Left lung (tissue), 14 donors: ENCODE measurements at places on chromosomes 4 and X. TPM values are rescaled to one million over a fixed set of nuclear protein-coding genes. Genes with fewer than 3 reads are reported as not detected.

DNA sequence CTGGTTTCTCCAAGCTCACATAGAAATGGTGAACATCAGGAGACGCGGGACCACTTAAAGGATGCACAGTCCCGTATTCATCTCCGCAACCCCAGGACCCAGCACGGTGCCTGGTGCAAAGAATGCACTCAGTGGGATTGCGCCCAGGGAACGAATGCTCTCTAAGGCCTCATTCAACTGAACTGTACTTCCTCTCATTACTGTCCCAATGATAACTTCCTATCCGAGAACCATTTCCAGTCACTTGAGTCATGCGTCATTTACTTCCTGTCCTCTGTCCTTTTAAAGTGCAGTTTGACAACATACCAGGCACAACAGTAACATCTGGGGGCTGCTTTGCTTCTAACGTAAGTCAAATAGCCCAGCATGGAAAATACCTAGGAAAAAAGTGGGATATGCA is 75.7 kb downstream of the RBM47 start:
- H3K27me3 ChIP-seq = no peaks in the 10 kb centered on the region
- peak overlapping the region; percentile 50 for H3K27ac ChIP-seq
- DNase-seq = no peak
- no peaks in the 10 kb centered on the region for H3K4me1 ChIP-seq
- no peak overlapping the region for H3K4me3 ChIP-seq

DNA sequence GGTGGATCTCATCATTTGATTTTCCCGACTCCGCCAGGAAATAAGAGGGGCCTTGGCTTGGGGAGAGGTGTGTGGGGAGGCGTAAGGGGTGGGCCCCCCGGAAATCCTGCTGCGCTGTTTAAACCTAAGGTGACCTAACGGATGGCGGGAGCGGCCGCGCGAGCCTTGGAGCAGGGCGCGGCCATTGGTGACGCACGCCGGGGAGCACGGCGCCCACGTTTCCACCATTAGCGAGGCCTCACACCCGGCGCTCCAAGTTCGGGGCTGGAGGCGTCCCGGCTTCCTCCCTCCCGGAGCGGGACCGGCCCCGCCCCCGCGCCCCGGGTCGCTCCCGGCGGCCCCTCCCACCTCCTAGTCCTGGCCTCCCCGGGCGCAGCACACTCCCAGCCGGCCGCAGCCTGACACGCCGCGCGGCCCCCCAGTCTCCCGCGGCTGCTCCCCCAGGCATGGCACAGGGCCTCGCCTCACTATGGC is at the start of gene SMS:
Gene SMS (plus strand): TSS at position 354 of the 474 bp plus-strand sequence. CDS start 116 bp downstream, at position 470.
- no peaks in the 10 kb centered on the region for H3K27me3 ChIP-seq
- peak within 1 kb of the TSS; percentile 70 for H3K27ac ChIP-seq
- DNase-seq = no peak
- peak within 1 kb of the TSS; percentile 53 for H3K4me3 ChIP-seq

The PNMA6F gene
- not detected for total RNA-seq

DNA sequence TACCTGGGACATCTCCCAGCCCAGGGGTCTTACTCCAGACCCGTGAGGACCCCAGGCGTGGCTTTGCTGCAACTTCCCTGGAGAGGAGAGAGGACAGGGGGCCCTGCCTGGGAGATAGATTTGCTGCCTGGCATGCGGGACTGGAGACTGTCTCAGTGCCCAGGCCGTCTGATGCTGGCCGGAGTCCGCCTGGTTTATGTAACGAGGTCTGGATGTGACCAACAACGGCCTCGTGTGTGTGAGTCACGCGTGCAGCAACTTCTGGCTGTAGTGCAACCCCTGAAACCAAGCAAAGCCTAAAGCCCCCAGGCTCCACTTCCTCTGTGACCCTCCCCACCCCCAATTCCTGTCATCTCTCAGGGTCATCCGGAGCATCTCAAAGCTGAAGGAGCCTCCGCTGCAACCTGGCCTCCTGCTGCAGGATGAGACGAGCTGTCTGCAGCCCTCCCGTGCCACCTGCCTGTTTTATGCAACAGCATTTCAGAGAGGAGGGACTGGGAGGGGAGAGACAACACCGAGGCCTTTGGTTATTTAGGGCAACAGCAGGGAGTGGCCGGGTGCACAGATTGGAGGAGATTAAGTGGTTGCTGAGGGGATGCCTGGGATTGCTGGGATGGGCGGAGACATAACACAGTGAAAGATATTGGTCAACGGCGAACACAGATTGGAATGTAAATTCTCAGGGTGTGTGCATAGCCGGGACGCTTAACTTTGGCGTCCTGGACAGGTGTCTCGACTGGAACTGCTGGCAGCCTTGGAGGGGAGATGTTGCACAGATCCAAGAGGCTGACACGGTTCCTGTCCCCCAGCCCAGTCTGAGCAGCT is 16.0 kb downstream of the XG start:
- H3K4me3 ChIP-seq = no peak overlapping the region
- no peaks in the 10 kb centered on the region for H3K4me1 ChIP-seq
- H3K27me3 ChIP-seq = no peaks in the 10 kb centered on the region
- H3K27ac ChIP-seq = no peak overlapping the region
- H3K36me3 ChIP-seq = no peaks in the 10 kb centered on the region
- peak; percentile 59 for DNase-seq

GRCh38 chr4:55903577-55903976 is 45.2 kb upstream of the CEP135 start:
- H3K27me3 ChIP-seq = no peaks in the 10 kb centered on the region
- DNase-seq = no peak
- no peak overlapping the region for H3K27ac ChIP-seq

The NKRF gene
- 8.8 TPM for total RNA-seq

GRCh38 chr4:81471588-81472280 is at the start of gene RASGEF1B:
Gene RASGEF1B, minus strand, starts transcription at chr4:81471907. Its CDS starts 12,399 bp downstream, at chr4:81459508.
- peak within 1 kb of the TSS; percentile 95 for H3K4me3 ChIP-seq
- no peaks in the 10 kb centered on the region for H3K36me3 ChIP-seq
- peak; percentile 92 for DNase-seq
- peaks cover 18% of the 10 kb centered on the region for H3K27me3 ChIP-seq

DNA sequence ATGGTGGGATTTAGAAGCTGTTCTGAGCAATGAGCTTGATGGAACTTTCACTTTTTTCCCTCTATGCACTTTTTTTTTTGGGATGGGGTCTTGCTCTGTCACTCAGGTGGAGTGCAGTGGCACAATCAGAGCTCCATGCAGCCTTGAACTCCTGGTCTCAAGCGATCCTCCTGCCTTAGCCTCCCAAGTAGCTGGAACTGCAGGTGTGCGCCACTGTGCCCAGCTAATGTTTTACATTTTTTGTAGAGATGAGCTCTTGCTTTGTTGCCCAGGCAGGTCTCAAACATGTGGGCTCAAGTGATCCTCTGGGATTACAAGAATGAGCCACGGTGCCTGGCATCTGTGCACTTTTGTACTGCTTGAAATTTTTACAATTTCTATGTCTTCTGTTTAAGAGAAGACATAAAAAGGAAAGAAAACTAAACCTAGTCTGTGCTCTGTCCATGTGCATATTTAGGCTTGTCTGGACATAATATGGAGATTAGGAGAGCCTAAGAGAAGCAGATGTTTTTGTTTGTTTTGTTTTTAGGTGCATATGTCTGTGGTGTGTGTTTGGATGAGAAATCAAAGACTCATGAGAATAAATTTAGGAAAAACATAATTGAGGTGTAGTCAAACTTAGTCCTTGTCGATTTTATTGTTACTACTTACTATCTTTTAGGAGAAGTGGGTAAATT is 16.5 kb downstream of the PDLIM5 start:
- no peak overlapping the region for H3K27ac ChIP-seq
- no peaks in the 10 kb centered on the region for H3K27me3 ChIP-seq
- H3K4me1 ChIP-seq = no peaks in the 10 kb centered on the region

DNA sequence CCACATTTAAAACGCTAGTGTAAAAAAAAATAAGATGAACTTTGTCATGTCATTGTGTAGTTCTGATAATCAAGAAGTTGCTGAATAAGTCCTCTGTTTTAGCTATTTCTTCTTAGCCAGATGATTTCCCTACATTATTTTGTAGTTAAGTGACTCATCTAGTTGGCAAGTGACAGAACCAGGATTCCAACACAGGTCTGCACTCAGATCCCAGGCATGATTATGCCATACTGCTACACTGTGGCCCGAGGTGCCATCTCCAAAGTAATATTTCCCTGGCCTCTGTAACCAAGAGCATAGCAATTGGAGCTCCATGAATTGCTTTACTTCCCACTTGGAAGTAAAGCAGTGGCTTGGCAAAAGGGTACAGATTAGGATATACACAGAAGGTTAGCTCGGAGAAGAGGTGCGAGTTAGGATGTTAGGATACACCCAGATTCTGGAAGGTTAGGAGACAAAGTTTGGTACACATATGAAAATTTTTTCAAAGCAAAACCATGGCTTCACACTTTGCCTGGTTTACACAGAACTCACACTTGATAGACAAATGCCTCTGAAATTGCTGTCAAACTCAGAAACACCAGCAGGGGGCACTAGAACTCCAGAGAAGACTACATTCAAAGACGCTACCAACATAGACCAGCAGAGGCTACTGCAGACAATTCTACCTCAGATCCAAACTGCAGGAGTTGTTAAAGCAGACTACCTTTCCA is 41.4 kb downstream of the SRPX2 start:
- peak; percentile 59 for DNase-seq
- H3K4me1 ChIP-seq = no peaks in the 10 kb centered on the region
- no peaks in the 10 kb centered on the region for H3K27me3 ChIP-seq
- no peak overlapping the region for H3K27ac ChIP-seq
- H3K4me3 ChIP-seq = no peak overlapping the region

The H2BW2 gene
- not detected for total RNA-seq

- H3K27me3 ChIP-seq = peaks cover 8% of the 10 kb centered on the region
- no peak overlapping the region for H3K4me3 ChIP-seq
- H3K4me1 ChIP-seq = no peaks in the 10 kb centered on the region
- peak; percentile 64 for DNase-seq
- peaks cover 16% of the 10 kb centered on the region for H3K36me3 ChIP-seq
- no peak overlapping the region for H3K27ac ChIP-seq
These were observed 82.0 kb downstream of the PLS3 start for GRCh38 chrX:115642895-115643530.

GRCh38 chr4:113811359-113811758 is 49.8 kb upstream of the CAMK2D start:
- no peaks in the 10 kb centered on the region for H3K27me3 ChIP-seq
- H3K4me1 ChIP-seq = no peaks in the 10 kb centered on the region
- H3K4me3 ChIP-seq = no peak overlapping the region
- no peaks in the 10 kb centered on the region for H3K36me3 ChIP-seq

DNA sequence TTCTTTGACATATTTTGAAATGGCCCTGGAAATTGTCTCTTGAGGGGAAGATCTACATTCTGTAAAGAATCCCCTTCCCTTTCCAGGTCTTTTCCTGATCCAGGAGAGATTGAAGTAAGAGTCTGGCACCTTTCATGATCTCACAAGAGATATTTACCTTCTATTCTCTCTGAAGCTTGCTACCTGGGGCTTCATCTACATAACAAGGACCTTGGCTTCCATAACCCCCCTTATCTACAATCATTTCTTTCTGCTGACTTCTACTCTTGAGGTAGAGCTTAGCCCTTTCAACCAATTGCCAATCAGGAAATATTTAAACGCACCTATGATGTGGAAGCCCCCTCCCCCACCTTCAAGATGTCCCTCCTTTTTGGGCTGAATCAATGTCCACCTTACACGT is 383.7 kb upstream of the MAGEB18 start:
- DNase-seq = no peak
- H3K27me3 ChIP-seq = no peaks in the 10 kb centered on the region
- no peaks in the 10 kb centered on the region for H3K4me1 ChIP-seq
- H3K36me3 ChIP-seq = no peaks in the 10 kb centered on the region

DNA sequence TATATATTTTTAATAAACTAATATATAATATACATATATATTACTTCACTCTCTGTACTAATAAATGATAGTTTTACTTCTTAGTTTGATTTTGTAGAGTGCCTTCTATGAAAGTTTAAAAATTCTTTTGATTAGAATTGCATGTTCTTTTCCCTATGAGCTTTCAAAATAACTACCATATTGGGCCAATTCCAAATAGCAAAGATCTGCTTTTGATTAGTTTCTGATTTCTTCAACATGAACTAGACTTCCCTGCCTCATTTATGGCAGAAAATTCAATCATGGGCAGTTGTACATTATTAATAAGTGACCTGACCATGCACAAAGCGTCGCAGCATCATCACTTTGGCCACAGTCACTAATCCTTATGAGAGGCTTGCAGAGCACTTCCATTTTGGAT is 48.9 kb upstream of the TEX13A start:
- no peaks in the 10 kb centered on the region for H3K36me3 ChIP-seq
- no peaks in the 10 kb centered on the region for H3K4me1 ChIP-seq
- no peaks in the 10 kb centered on the region for H3K27me3 ChIP-seq
- no peak overlapping the region for H3K4me3 ChIP-seq
- DNase-seq = no peak

The XPNPEP2 gene
- total RNA-seq = 2.6 TPM

The MAN2B2 gene
- 27.3 TPM for total RNA-seq

DNA sequence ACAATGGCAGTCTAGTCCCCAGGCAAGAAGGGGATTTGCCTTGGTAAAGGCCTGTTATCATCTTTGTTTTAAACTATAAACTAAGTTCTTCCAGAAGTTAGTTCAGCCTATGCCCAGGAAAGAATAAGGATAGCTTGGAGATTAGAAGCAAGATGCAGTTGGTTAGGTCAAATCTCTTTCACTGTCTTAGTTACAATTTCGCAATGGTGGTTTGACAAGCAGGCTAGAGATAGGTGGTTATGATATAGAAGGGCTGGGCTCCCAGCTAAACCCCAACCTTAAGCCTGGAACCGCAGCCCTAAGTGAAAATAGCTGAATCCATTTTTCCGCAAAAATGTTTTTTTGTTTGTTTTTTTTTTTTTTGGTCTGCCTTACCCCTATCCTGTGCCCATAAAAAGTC is 41.8 kb upstream of the NEIL3 start:
- H3K4me1 ChIP-seq = no peaks in the 10 kb centered on the region
- H3K36me3 ChIP-seq = no peaks in the 10 kb centered on the region
- H3K4me3 ChIP-seq = no peak overlapping the region
- no peak for DNase-seq
- no peaks in the 10 kb centered on the region for H3K27me3 ChIP-seq

- peaks cover 7% of the 10 kb centered on the region for H3K27me3 ChIP-seq
- H3K27ac ChIP-seq = no peak overlapping the region
- H3K4me1 ChIP-seq = no peaks in the 10 kb centered on the region
These were observed 30.2 kb upstream of the TENM3 start for GRCh38 chr4:182213004-182213403.

DNA sequence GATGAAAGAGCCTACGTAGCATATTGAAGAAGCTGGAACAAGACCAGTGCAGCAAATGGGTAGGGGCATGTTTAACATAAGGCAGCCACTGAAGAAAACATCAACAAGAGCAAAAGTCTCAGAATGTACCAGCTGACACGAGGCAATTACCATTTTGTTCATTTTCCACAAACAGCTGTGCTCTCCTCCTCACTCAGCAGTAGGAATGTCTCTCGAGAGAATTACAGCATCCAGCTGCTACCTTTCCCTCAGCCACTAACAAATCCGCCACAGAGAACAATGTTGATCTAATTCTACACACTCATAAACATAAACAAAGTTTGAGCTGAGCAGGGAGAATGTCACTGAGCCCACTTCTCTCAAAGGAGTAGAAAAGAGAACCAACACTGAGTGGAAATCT is 68.0 kb downstream of the OPHN1 start:
- no peaks in the 10 kb centered on the region for H3K36me3 ChIP-seq
- peak; percentile 75 for DNase-seq
- no peak overlapping the region for H3K27ac ChIP-seq
- no peaks in the 10 kb centered on the region for H3K4me1 ChIP-seq
- H3K4me3 ChIP-seq = no peak overlapping the region

The MAGEA6 gene
- not detected for total RNA-seq
